ENCODE measurements at places on chromosomes 6 and 20. TPM values are rescaled to one million over a fixed set of nuclear protein-coding genes. Genes with fewer than 3 reads are reported as not detected.

Gene IRF4
- total RNA-seq, result 0.24 TPM

Gene HCRTR2
- not detected for total RNA-seq

Gene TDRD6
- 0.37 TPM for total RNA-seq

Gene NMBR
- total RNA-seq, result not detected

Gene TMEM244
- total RNA-seq, result not detected

Gene GHRH
- total RNA-seq, result not detected

Gene FKBP1C
- not detected for total RNA-seq

Gene ADGRG6
- total RNA-seq, result 79.8 TPM

Gene KIAA1586
- total RNA-seq, result 3.2 TPM

Gene FAM217A
- total RNA-seq, result not detected

Gene ITPA
- total RNA-seq, result 38.8 TPM

Gene LHFPL5
- not detected for total RNA-seq

Gene BPIFB1
- not detected for total RNA-seq

Gene PLN
- total RNA-seq, result not detected

Gene BCAS1
- total RNA-seq, result not detected

Gene EPHA7
- not detected for total RNA-seq

Gene GPLD1
- 19.9 TPM for total RNA-seq

Gene MOG
- not detected for total RNA-seq

Gene OVOL2
- not detected for total RNA-seq

Gene KIAA1755
- total RNA-seq, result 1.7 TPM

Gene ZNF133
- total RNA-seq, result 5.5 TPM

All from right lobe of liver (tissue), 6 donors.